Stimulated activated naive CD4-positive, alpha-beta T cell (primary cell): ENCODE measurements at places on chromosomes 1 and 21.

DNA sequence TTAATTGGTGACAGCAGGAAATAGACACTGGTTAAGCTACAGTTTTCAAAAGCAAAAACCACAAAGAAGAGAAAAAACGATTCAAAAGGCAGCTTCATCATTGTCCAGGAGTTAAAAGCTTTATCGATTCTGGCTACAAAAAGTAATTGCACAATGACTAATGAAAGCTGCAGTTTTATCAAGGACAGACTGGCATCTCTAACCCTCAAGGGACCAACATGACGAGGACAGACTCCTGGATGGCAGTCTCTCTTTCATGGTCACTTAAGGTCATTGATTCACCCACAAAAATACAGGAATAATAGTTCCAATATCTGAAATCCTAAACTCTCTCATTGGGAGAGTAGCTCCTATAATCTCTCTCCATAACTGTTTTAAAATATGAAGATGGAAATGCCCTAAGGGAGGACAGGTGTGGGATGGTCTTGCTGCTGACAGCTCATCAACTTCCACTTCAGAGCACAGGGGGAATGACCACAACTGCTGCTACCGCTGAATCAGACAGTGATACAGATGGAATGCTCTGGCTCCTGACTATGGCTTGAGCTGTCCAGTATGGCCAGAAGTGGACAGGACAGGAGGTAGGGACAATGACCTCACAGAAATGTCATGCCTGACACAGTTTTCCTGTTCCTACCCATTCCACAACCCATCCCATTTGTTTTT is 17.4 kb upstream of the CPLANE2 start:
- DNase-seq = no peak

DNA sequence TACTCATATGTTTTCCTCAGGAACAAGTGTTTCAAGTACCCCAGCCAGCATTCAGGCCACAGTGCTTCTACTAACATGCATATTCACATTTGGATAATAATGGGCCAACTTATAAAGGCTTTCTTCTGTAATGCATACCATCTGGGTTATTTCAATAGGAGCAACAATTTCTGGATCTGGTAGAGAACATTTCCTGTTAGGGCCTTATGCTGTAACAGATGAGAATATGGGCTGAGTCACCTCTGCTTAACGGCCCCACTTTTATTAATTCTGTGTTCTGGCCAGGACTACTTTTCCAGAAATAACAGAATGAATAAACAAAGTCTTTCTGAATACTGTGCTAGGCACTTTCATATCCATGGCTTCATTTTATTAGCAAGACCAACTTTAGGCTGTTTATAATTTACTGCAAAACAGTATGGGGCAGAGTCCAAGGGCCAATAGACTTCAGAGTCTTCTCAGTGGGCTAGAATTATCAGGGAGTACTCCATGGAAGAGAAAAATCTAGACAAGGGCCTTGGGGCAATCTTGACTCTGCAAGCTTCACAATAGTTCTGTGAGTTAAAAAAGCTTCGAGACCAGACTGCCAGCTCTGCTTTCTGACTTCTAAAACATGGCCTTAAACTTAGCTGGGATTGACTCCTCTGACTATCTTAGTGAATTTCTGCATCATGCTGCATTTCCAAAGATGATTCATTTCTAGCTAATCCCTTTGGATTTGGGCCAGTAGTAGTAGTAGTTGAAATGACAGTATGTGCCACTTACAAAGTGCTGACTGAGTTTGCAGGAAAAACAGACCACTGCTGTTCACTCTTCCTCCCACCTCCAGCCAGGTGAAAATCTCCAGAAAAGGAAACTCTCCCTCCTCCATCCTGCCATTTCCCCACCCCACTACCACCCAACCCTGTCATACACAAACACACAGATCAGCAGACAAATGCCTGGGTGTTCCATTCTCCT is 8.2 kb upstream of the SSX2IP start:
- no peak for DNase-seq

GRCh38 chr1:219412772-219413171 is 200.1 kb downstream of the ZC3H11B start:
- no peak for DNase-seq

DNA sequence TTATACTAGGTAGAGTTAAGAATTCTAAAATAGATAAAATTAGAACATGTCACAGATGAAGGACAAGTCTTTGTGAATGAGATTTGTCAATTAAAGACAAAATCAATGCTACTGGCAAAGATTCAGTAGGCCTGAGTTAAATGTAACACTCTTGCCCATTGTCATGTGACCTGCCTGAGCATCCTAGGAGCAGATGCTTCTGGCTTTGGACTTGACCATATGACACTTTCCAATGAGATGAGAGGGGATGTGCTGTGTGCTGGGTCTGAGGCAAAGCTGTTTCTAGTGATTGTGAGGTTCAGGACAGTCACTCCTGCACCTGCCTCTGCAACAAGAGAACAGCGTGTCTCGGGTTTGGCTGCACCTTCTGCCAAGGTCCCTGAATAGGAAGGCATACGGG is 144.9 kb downstream of the HIVEP3 start:
- no peak for DNase-seq

DNA sequence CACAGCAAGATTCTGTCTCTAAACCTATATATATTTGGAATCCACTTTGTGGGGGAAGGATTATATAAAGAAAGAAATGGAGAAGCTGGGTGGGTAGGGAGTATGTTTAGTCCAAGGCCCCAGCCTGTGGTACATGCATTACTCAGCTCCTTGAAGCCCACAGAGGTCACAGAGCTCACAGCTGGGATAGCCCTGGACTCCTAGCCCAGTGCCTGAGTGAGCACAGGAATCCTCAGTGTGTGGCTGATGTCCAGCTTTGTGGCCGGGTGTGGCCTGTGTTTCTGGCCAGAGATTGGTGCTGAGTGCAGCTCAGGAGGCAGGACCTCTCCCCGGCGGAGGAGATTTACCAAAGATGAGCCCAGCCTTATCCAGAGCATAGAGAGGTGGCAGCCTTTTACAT is 7.6 kb downstream of the CAPN9 start:
- no peak for DNase-seq

DNA sequence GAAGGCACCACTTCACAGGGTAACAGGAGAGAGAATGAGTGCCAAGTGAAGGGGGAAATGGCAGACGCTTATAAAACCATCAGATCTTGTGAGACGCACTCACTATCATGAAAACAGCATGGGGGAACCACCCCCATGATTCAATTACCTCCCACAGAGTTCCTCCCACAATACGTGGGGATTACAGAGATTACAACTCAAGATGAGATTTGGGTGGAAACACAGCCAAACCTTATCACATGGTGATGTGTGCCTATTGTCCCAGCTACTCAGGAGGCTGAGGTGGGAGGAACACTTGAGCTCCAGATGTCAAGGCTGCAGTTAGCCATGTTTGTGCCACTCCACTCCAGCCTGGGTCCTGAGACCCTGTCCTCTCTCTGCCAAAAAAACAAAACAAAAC is 56.0 kb upstream of the DSCAM start:
- DNase-seq = no peak

DNA sequence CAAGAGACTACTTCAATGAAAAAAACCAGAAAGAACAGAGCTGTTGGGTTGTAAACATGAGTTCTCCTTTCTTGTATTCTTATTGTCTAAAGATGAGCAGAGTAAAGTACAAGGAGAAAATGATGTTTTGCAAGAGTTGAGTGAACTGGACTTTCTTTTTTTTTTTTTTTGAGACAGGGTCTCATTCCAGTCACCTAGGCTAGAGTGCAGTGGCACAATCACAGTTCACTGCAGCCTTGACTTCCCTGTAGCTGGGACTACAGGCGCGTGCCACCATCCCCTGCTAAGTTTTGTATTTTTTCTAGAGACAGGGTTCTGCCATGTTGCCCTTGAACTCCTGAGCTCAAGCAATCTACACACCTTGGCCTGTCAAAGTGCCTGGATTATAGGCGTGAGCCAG is 7.1 kb upstream of the IVNS1ABP start:
- no peak for DNase-seq

GRCh38 chr1:69483246-69483645 is 84.5 kb upstream of the LRRC7 start:
- no peak for DNase-seq

DNA sequence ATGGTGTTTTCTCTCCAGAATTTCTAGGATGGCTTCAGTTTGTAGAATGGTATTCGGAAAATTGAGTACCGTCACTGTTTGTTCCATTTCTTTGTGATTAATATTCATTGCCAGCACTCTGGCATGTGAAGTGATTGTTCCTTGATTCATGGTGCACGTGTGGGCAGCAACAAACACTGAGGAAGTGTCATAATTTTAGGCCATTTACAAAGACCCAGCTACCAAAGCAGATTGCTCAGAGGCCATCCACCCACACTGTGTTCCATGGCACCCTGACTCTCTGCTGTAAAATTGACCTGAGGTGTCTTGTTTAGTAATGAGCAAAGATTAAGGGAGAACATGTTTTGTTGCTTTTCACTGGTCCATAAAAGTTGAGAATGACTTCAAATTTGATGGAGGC is 250.9 kb upstream of the FMN2 start:
- DNase-seq = no peak

- DNase-seq = no peak
Observed at GRCh38 chr1:119316870-119317416, 51.6 kb upstream of the HAO2 start.

DNA sequence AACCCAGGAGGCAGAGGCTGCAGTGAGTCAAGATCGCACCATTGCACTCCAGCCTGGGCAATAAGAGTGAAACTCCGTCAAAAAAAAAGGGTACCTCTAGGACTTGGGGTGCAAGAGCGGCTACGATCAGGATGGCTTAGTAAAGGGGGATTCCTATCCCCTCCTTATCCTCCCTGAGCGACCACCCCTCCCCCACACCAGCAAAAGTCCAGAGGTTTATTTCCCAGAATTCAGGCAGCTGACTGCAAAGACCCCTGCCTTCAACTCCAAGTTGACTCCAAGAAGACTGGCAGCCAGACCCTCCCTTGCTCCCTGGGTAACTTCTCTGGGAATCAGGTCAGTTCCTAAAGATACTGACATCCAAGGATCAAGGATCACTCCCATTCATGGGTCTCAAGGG is 12.4 kb upstream of the PRDM16 start:
- DNase-seq = no peak

DNA sequence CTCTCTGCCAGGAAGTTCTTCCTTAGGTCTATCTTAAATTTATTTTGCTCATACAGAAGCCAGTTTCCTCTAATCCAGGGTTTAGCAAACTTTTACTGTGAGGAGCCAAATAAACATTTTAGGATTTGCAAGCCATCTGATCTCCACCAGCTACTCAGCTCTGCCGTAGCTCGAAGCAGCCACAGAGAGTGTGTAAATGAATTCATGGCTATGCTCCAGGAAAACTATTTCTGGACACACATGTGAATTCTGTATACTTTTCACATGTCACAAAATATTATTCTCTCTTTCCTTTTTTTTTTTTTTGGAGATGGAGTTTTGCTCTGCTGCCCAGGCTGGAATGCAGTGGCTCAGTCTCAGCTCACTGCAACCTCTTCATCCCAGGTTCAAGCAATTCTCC is 13.4 kb upstream of the AGTRAP start:
- no peak for DNase-seq

DNA sequence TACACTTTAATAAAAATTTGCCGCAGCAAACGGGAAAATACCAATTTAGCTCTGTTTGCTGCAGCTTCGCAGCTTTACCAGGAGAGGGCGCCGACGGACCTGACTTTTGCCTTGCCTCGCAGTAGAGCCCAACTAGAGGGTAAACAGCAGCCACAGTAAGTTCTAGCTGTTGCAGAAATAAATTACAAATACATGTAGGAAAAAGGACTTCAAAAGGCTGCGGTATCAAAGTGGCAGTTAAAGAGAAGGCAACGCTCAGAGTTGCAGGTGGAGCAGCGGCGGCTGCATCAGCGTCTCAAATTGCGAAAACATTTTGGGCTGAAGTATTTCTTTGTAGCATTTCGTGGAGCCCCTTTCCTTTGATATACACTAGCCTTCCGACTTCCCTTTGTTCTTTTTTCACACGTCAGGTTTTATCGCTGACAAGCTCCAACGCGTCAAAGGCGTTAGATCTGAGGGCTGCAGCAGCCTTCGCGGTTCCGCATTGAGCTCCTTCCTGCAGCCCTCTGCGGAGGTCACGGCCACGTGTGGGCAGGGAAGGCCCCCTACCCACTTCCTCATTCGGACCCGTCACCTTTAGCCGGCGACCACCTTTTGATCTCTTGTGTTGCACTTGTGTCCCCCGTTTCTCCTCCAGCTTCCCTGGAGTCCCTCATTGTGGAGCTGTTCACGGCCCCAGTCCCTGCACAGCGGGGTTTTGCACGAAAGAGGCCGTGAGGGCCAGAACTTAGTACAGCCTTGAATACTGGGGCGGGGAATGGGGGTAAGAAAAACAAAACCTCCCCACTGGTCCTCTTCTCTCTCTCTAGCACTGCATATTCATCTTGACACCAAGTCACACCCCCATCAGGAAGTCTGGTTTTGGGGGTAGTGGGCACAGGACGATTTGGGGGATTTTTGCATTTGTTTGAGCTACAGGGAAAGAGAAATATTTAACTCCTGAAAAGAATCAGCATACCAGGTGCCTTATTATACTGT is 72.8 kb downstream of the S1PR1 start:
- DNase-seq = peak; percentile 93

- DNase-seq = no peak
Observed at GRCh38 chr1:75812065-75812464, 15.4 kb downstream of the MSH4 start.

GRCh38 chr21:17512253-17513213 is at the start of gene CXADR:
CXADR (plus strand) TSS chr21:17513043; CDS start chr21:17513130, 87 bp downstream.
- peak; percentile 80 for DNase-seq

DNA sequence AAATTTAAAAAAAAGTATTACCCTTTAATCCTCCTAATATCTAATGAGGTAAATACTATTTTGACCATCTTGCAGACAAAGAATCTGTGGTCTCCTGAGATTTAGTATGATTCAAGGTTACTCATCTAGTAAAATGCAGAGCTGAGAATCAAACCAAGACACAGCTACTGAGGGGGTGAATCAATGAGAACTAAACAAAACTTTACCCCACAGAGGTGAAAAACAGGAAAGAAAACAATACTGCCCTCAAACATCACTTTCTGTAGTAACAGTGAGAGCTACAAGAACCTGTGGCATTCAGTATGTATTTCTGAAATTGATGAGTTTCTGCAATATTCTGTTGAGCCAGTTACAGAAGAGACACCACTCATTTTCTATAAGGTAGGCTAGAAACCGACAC is 85.1 kb downstream of the JAK1 start:
- no peak for DNase-seq

DNA sequence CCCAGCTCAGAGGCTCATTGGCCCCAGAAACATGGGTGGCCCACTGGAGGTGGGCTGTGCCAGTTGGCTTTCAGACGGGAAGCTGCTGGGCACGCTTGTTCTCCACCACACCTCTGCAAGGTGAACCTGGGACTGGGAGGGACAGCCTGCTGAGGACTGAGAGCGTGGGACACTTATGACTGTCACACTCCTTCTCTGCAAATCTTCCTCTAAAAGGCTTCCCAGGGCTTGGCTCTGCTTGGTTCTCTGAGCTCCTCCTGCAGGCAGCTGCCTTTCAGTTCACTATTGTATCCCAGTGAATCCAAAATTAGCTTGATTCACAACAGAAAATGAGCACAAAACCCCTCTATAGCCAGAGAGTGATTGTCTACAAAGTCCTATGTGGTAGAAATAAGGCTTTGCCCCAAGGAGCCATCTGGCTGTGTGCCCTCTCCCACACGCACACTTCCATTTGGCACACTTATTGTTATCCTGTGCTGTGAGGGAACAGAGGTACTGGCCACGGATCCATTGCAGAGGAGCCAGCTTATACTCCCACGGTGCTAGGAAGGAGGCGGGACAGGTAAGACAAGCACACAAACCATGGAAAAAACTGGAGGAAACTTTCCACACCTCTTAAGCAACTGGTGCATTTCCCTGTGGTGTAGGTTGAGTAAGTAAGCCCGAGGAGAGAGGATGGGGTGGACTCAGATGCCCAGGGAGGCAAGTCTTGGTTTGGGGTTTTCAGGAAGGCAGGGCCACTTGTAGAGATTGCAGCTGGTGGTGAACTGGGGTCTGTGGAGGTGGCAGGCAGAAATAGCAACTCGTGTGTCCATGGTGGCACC is 18.9 kb upstream of the BTG2 start:
- no peak for DNase-seq
